ENCODE measurements at places on chromosomes 16 and 17.

GRCh38 chr16:52921104-52921503, 131.6 kb downstream of the CHD9NB start:
- H3K27ac ChIP-seq: no peak overlapping the region
- H3K4me1 ChIP-seq: no peaks in the 10 kb centered on the region

GRCh38 chr17:71762526-71762925, 358.3 kb upstream of the SOX9 start:
- no peaks in the 10 kb centered on the region for H3K4me1 ChIP-seq
- H3K27ac ChIP-seq: no peak overlapping the region
- DNase-seq: no peak
- no peaks in the 10 kb centered on the region for H3K36me3 ChIP-seq

DNA sequence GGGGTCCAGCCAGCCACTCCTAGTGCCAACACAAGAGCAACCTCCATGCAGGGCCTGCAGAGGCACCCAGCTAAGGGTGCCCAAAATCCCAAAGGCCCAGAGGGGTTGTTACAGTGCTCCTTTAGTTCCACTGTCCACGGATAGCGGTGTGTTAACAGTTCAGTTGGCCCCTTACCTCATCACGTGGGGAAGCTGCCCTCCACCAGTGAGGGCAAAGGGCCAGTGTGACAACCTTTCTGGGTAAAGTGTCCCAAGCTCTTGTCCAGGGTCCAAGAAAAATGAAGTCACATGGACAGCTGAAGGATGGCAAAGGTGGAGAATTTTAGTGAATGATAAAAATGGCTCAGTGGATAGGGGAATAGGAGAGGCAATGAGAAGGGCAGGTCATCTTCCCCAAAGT, 8.7 kb upstream of the MKS1 start:
- H3K36me3 ChIP-seq: no peaks in the 10 kb centered on the region
- H3K27ac ChIP-seq: no peak overlapping the region
- H3K4me3 ChIP-seq: no peak overlapping the region
- H3K27me3 ChIP-seq: no peaks in the 10 kb centered on the region

DNA sequence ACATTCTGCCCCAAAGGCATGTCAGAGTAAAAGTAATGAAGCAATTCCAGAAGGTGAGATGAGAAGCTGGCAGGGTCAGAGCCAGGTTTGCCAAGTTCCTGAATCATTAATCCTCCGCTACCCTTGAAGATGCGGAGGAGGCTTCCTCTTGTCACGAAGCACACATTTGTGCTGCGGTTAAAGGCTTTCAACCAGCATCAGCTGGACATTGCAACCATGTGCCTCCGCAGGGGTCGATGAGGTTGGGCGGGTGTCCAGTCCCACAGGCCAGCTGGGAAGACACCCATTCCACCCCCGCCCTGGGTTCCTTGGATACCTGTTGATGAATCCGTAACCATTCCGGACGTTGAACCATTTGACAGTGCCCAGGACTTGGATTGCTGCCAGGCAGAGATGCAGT, 1.3 kb downstream of the YBX2 start:
- H3K4me3 ChIP-seq: no peak overlapping the region
- no peaks in the 10 kb centered on the region for H3K36me3 ChIP-seq
- H3K27me3 ChIP-seq: peaks cover 3% of the 10 kb centered on the region
- no peak for DNase-seq
- peaks cover 9% of the 10 kb centered on the region for H3K4me1 ChIP-seq

DNA sequence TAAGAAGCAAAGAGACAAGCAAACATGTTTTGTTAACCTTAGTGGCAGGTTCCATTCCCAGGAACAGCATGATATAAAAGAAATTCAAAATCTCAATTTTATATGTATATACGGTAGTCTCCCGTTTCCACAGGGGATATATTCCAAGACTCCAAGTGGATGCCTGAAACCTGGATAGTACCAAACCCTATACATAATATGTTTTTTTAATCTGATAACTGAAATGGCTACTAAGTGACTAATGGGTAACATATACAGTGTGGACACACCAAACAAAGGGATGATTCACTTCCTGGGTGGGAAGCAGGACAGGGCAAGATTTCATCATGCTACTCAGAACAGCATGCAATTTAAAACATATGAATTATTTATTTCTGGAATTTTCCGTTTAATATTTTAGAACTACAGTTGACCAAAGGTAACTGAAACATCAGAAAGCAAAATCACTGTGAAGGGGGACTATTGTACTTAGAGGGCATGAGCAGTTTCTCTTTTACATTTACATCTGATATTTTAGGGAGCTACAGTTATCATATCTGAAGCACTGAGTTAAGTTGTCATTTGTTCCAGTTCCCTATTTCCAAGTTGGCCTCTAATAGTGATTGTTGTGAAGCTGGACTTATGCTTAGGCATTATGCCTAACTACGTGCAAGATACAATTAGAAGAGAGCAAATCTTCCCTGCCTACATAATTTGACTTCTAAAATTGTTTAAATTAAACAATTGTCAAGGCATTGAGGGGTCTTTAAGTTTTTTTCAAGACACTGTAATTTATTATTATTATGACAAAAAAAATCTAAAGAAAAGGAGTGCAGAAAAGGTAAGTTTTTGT, 34.1 kb upstream of the ABCA6 start:
- H3K27me3 ChIP-seq: no peaks in the 10 kb centered on the region
- H3K4me1 ChIP-seq: peaks cover 2% of the 10 kb centered on the region
- no peak overlapping the region for H3K4me3 ChIP-seq
- no peaks in the 10 kb centered on the region for H3K36me3 ChIP-seq

DNA sequence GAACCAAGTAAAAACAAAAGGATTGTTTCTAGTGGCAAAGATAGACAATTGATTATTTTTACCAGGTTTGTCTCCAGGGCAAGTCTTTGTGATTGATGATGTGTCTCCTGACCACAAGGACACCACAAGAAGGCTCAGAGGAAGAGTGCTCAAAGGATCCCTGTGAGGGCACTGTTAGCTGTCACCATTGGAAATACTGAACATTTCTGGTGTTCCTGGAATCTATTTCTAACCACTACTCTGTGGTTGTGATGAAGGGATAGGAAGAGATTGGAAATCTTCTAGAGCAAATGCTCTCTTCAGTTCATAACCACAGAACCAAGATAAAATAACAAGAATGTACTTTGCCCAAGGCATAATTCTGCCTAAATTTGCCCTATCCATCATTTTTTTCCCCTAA, 15.3 kb downstream of the RNF43 start:
- DNase-seq: no peak
- no peak overlapping the region for H3K4me3 ChIP-seq
- H3K27me3 ChIP-seq: no peaks in the 10 kb centered on the region
- H3K36me3 ChIP-seq: no peaks in the 10 kb centered on the region
- H3K4me1 ChIP-seq: no peaks in the 10 kb centered on the region

DNA sequence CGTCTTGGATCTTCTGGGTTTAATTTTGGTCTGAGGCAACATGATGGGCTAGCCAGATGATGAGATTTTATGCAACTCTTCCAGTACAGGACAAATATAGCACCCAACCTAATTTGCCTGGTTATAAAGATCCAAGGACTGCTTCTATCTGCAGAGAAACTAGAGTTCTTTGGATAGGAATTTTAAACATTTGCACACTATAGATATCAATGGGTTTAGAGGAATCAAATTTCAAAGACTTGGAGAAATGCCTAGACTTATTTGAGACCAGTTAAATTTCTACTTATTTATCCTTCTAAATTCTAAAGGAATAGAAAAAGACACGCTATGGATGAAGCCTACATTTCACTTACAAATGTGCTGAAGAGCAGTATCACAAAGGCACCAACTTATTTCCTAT, 12.6 kb downstream of the PMFBP1 start:
- H3K27me3 ChIP-seq: no peaks in the 10 kb centered on the region
- H3K27ac ChIP-seq: no peak overlapping the region
- H3K36me3 ChIP-seq: no peaks in the 10 kb centered on the region
- no peaks in the 10 kb centered on the region for H3K4me1 ChIP-seq
- H3K4me3 ChIP-seq: no peak overlapping the region
- no peak for DNase-seq

- no peaks in the 10 kb centered on the region for H3K27me3 ChIP-seq
- H3K36me3 ChIP-seq: no peaks in the 10 kb centered on the region
- peaks cover 14% of the 10 kb centered on the region for H3K4me1 ChIP-seq
- peak overlapping the region; percentile 76 for H3K27ac ChIP-seq
- peak overlapping the region; percentile 88 for H3K4me3 ChIP-seq
These were observed 669 bp downstream of the RNF167 start for GRCh38 chr17:4940555-4941318.

DNA sequence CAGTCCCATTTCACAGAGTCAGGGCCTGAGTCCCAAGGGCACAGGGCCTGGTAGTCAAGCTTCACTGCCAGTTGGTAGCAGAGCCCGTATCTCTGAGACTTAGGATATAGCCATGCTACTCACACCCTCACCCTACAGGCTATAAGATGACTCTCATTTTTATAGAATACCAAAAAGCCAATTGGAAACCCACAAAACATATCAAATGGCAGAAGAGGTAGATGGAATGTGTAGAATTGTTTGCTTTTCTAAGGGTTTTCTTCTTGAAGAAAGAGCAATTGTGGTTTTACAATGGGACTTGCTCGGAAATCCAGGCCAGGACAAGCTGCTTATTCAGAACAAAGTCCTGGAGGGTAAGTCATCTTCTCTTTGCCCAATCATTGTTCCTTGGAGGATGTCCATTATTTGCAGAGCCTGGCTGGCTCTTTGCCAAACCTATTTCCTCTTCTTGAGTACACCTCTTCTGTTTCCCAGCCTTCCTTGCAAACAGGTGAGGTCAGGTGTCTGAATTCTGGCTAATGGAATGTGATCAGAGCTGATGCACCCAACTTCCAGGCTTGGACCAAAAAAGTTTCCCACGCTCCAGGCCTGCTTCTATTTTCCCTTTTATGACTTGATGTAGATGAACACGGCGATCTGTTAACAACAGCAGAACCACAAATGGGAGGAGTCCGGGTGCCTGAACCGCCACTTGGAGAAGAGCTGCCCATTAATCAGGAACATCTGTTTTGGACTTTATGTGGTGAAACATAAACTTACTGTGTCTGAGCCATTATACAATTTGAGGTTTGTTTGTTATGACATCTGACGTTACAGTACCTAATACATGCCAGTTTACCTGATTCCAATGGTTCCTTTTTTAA, 16.9 kb upstream of the CCL22 start:
- H3K4me1 ChIP-seq: no peaks in the 10 kb centered on the region
- no peak overlapping the region for H3K27ac ChIP-seq
- no peaks in the 10 kb centered on the region for H3K36me3 ChIP-seq
- no peak overlapping the region for H3K4me3 ChIP-seq
- no peak for DNase-seq

DNA sequence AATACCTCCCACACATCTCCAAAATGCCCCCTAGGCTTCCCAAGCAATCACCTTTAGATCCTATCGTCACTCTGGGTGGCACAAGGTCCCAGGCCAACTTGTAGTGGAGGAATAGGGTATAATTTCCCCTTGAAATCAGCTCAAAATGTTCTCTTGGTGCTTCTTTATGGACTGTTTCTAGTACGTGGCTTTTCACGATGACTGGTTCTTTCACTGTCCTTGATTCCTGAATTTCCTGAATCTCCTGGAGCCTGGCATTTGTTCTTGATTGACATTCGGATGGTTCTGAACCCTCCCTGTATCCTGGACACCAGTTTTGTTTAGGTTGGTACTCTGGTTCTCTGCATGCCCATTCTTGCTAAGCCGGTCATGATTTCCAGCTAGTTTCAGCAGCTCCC, 6.9 kb upstream of the VPS53 start:
- H3K27me3 ChIP-seq: no peaks in the 10 kb centered on the region
- DNase-seq: no peak
- no peak overlapping the region for H3K27ac ChIP-seq
- no peaks in the 10 kb centered on the region for H3K36me3 ChIP-seq
- no peak overlapping the region for H3K4me3 ChIP-seq

GRCh38 chr17:72699545-72699944, 392.9 kb downstream of the SLC39A11 start:
- no peaks in the 10 kb centered on the region for H3K4me1 ChIP-seq
- no peaks in the 10 kb centered on the region for H3K27me3 ChIP-seq
- no peak for DNase-seq
- no peak overlapping the region for H3K27ac ChIP-seq

DNA sequence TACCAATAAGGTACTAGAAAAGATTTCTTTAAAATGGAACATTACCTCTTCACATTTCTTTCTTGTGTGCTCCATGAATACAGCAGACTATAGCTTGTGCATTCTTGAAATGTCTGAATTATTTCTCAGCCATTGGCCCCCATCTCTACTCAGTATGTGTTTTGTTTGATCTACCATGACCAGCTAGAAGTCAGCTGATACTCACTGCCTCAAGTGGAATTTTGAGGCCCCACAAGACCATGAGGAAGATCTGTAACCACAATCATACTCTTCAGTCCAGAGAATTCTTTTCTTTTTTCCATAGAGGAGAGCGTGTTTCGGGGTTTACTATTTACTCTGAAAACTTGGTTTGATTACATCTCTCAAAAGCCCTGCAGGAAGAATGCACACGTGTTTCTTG, 319.1 kb downstream of the TOX3 start:
- no peaks in the 10 kb centered on the region for H3K4me1 ChIP-seq
- no peak overlapping the region for H3K27ac ChIP-seq
- no peak overlapping the region for H3K4me3 ChIP-seq
- H3K27me3 ChIP-seq: no peaks in the 10 kb centered on the region

DNA sequence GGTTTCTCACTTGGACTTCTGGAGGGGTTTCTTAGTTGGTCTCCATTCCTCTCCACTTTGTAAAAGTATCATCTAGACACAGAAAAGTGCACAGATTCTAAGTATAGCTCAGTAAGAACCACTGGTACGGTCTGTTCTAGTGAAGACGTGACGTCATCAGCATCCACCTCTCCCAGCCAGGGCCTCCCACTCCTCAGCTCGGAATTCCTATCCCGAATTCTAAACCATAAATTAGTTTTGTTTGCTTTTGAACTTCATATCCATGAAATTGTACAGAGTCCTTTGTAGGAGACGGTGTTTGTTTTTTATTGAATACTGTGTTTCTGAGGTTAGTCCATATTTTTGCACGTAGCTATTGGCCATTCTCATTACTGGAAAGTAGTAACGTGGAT, 25.5 kb downstream of the FOXK2 start:
- H3K27me3 ChIP-seq: no peaks in the 10 kb centered on the region
- peak; percentile 68 for DNase-seq

GRCh38 chr17:18039535-18040260, 490 bp downstream of the GID4 start:
- peak overlapping the region; percentile 91 for H3K4me3 ChIP-seq
- no peaks in the 10 kb centered on the region for H3K27me3 ChIP-seq
- peaks cover 7% of the 10 kb centered on the region for H3K4me1 ChIP-seq
- no peaks in the 10 kb centered on the region for H3K36me3 ChIP-seq
- peak; percentile 57 for DNase-seq
- H3K27ac ChIP-seq: peak overlapping the region; percentile 68

GRCh38 chr16:3443108-3444031, at the start of the genes NAA60 and ZNF597:
TSS of gene NAA60 (plus strand) at chr16:3443680. CDS start at chr16:3476228, 32,548 bp downstream.
TSS of gene ZNF597 (minus strand) at chr16:3443504. CDS start at chr16:3443153, 351 bp downstream.
- H3K36me3 ChIP-seq: no peaks in the 10 kb centered on the region
- peak; percentile 76 for DNase-seq
- H3K27me3 ChIP-seq: no peaks in the 10 kb centered on the region
- peak within 1 kb of the TSS; percentile 57 for H3K4me3 ChIP-seq

- H3K36me3 ChIP-seq: no peaks in the 10 kb centered on the region
- DNase-seq: no peak
- no peak overlapping the region for H3K4me3 ChIP-seq
- H3K27ac ChIP-seq: no peak overlapping the region
- no peaks in the 10 kb centered on the region for H3K27me3 ChIP-seq
- H3K4me1 ChIP-seq: peaks cover 7% of the 10 kb centered on the region
These were observed 108.9 kb upstream of the GSE1 start for GRCh38 chr16:85504242-85504641.

- H3K4me1 ChIP-seq: no peaks in the 10 kb centered on the region
- no peaks in the 10 kb centered on the region for H3K27me3 ChIP-seq
- H3K4me3 ChIP-seq: no peak overlapping the region
- H3K36me3 ChIP-seq: no peaks in the 10 kb centered on the region
These were observed 184.1 kb downstream of the PMP22 start for GRCh38 chr17:15081008-15081407.
